ENCODE measurements at places on chromosomes 5 and 9. TPM values are rescaled to one million over a fixed set of nuclear protein-coding genes. Genes with fewer than 3 reads are reported as not detected.
A peak's percentile ranks its signal among the peaks of the same experiment; 100 is the strongest.

DNA sequence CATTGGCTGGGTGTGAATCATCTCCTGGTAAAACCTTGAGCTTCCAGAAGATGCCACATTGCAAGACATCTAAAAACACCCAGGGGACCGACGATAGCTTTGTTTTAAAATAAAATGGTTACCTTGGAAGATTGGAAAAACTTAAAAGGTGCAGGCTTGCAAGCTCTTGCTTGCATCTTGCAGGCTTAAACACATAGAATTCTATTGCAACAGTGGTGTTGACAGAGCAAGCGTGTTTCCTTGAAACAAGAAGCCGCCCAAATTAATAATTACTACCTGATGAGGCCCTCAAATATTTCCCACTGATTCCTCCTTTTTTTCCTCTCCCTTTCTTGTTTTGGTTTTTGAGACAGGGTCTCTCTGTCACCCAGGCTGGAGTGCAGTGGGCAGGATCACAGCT lies 137.1 kb upstream of the BASP1 start:
- peaks cover 45% of the 10 kb centered on the region for H3K4me1 ChIP-seq
- peak overlapping the region; percentile 80 for H3K27ac ChIP-seq
- no peaks in the 10 kb centered on the region for H3K36me3 ChIP-seq
- H3K27me3 ChIP-seq, result no peaks in the 10 kb centered on the region
- H3K4me3 ChIP-seq, result no peak overlapping the region
- DNase-seq, result no peak

GRCh38 chr9:127346584-127346983 lies 50.4 kb upstream of the SLC2A8 start:
- peak; percentile 11 for DNase-seq
- no peak overlapping the region for H3K4me3 ChIP-seq
- no peaks in the 10 kb centered on the region for H3K4me1 ChIP-seq

- peaks cover 32% of the 10 kb centered on the region for H3K4me1 ChIP-seq
- H3K36me3 ChIP-seq, result peaks cover 20% of the 10 kb centered on the region
- no peak overlapping the region for H3K4me3 ChIP-seq
- no peaks in the 10 kb centered on the region for H3K27me3 ChIP-seq
Measured at GRCh38 chr9:131237291-131237690, 39.0 kb downstream of the FAM78A start.

DNA sequence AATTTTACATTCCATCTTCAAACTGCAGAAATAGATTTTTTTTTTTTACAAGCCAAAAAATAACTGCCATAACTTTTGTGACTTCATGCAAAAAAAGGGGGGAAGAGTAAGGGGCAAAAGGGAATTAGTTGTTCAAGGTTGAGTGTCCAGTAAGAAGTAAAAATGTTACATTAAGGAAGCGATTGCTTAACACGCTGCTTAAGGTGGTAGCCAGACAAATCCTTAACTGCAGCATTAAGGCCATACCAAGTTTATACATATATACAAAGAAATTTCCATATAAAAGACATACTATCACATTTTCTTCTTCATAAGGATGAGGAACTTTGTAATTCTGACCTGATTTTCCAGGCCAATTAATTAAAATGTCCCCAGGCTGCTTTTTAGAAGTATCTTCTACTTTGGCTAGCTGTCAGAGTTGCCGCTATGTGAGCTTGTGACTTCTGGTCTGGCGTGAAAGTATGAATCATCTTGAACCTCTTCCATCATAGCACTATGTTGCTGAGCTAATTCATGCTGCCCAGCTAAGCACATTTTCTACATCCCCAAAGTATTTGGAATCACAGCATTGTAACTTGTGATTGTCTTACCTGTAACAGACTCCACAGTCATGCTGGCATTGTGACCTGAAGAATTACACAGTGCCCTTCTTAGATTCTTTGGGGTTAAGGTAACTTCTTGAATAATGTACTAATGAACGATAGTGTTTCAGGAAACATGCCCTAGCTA lies 40.0 kb downstream of the G3BP1 start:
- no peaks in the 10 kb centered on the region for H3K4me1 ChIP-seq
- H3K36me3 ChIP-seq, result peaks cover 7% of the 10 kb centered on the region
- no peak overlapping the region for H3K4me3 ChIP-seq

- H3K27me3 ChIP-seq, result no peaks in the 10 kb centered on the region
- no peak for DNase-seq
- H3K4me1 ChIP-seq, result no peaks in the 10 kb centered on the region
- H3K4me3 ChIP-seq, result no peak overlapping the region
- no peak overlapping the region for H3K27ac ChIP-seq
Measured at GRCh38 chr9:98839724-98840123, 32.3 kb downstream of the GALNT12 start.

- no peak overlapping the region for H3K4me3 ChIP-seq
- no peaks in the 10 kb centered on the region for H3K36me3 ChIP-seq
- no peaks in the 10 kb centered on the region for H3K27me3 ChIP-seq
- H3K4me1 ChIP-seq, result no peaks in the 10 kb centered on the region
Measured at GRCh38 chr5:67617051-67617450, 420.5 kb upstream of the CD180 start.

DNA sequence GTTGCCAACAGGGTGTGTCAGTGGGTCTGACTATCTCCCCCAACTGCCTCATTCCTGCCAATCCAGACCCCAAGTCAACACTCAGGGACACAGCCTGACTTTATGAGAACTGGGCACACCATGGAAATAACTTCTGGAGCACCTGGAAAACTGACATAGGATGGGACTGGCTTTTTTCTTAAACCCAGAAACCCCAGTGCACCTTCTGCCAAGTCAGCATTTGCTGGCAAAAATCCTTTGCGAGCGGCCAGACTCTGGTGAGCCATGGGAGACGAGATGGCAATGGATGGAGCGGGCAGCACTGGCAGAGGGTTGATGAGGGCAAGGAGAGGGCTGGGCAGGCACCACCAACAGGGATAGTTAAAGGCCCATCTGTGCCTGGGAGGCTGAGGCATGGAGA lies 114.4 kb upstream of the OSMR start:
- H3K27me3 ChIP-seq, result peaks cover 3% of the 10 kb centered on the region
- H3K4me1 ChIP-seq, result no peaks in the 10 kb centered on the region
- no peak overlapping the region for H3K27ac ChIP-seq
- no peak overlapping the region for H3K4me3 ChIP-seq

Gene DMRTA1
- total RNA-seq, result 2.1 TPM

Gene LCN6
- total RNA-seq, result not detected
